MCF 10A (cell line): ENCODE measurements at places on chromosomes 11 and 22.

GRCh38 chr22:37559901-37560607, at the start of gene CDC42EP1:
CDC42EP1 (plus strand) TSS chr22:37560480; CDS start chr22:37566350, 5,870 bp downstream.
- DNase-seq, result peak; percentile 56

GRCh38 chr11:45748801-45749200, 56.1 kb upstream of the SLC35C1 start:
- peak; percentile 8 for DNase-seq

GRCh38 chr11:100670140-100670539, 16.9 kb upstream of the ARHGAP42 start:
- no peak for DNase-seq

DNA sequence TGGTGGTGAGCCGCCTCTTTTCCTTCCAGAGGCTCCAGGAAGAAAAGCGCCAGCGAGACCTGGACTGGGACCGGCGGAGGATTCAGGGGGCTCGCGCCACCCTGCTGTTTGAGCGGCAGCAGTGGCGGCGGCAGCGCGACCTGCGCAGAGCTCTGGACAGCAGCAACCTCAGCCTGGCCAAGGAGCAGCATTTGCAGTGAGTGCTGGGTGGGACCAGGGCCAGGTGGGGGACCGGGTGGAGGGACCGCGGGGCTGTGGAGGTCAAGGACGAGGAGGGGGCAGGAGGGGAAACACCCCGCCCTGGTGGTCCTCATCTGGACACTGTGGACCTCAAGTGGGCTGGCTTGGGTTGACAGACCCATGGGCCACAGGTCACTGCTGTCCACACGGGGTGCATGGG, 17.4 kb downstream of the RIBC2 start:
- no peak for DNase-seq

- DNase-seq, result no peak
Observed at GRCh38 chr11:80107415-80107814, 666.6 kb upstream of the TENM4 start.

DNA sequence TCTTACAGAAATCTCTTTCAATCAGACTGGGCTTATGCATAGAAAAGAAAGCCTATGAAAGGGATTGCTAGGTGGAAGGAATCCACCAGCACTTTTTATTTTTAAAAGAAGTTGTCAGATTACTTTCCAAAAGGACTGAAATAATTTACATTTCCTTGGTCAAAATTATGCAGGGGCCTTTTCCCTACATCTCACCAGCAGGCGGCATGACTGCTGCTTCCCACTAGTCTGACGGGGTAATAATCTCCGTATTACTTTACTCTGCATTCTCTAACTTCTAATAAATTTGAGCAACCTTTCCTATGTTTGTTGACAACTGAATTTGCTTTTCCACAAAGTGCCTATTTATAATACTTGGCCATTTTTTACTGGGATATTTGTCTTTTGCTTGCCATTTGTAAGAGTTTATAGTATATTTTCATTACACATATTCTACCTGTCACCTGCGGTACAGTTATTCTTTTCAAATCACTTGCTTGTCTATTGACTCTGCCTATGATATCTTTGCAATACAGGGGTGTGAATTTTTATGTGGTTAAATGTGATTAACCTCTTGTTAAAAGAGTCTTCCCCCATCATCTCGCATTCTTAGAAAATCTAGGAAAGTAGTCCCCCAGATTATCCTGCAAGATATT, 51.9 kb upstream of the USP47 start:
- DNase-seq, result peak; percentile 25

DNA sequence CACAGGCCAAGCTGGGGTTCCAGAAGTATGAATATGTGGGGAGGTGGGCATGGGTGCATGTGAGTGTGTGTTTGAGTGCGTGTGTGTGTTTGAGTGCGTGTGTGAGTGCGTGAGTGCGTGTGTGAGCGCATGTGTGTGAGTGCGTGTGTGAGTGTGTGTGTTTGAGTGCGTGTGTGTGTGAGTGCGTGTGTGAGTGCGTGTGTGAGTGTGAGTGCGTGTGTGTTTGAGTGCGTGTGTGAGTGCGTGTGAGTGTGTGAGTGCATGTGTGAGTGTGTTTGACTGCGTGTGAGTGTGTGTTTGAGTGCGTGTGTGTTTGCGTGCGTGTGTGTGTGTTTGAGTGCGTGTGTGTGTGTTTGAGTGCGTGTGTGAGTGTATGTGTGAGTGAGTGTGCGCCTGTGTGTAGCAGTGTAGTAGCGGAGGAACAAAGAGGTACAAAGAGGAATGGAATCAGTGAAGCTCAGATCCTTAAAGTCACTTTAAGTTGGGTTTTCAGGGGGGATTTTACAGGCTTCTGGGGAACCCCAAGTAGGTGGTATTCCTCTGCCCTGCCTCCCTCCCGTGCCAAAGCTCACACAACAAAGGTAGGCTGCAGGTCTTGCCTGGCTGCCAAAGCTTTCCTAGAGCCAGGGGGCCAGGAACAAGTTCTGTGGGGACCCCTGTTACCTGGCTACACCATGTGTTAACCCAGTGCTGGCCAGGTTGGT, 137.1 kb downstream of the KIRREL3 start:
- no peak for DNase-seq

GRCh38 chr22:30655532-30655931, 12.1 kb downstream of the DUSP18 start:
- no peak for DNase-seq

DNA sequence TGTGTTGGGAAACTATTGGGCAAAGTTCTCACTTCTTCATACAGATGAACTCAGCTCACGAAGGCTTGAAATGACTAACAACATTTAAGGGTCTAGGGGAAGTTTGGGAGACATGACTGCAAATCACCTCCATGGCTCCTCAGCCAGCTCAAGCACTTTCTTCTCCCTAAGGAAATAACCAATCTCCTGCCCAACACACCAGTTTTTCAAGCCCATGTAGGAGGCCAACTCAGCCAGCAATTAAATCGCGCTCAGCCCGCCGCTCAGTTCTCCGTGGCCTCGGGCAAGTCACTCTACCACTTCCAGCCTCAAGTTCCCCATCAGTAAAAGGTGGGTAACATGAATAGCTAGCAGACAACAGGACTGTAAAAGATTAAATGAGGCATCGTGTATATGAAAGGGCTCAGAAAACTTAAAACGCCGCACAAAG, 796 bp downstream of the POLDIP3 start:
- no peak for DNase-seq

- no peak for DNase-seq
Observed at GRCh38 chr22:44051961-44052360, 27.9 kb downstream of the PARVB start.

GRCh38 chr11:36564376-36565030, 3.3 kb upstream of the RAG1 start:
- peak; percentile 71 for DNase-seq

- DNase-seq, result peak; percentile 71
Observed at GRCh38 chr11:20363500-20364340, at the start of gene HTATIP2. HTATIP2 (plus strand) TSS chr11:20363714; CDS start chr11:20364238, 524 bp downstream.

- DNase-seq, result peak; percentile 57
Observed at GRCh38 chr11:76206327-76207081, at the start of gene WNT11. WNT11 (minus strand) TSS chr11:76206502; CDS start chr11:76206407, 95 bp downstream.

DNA sequence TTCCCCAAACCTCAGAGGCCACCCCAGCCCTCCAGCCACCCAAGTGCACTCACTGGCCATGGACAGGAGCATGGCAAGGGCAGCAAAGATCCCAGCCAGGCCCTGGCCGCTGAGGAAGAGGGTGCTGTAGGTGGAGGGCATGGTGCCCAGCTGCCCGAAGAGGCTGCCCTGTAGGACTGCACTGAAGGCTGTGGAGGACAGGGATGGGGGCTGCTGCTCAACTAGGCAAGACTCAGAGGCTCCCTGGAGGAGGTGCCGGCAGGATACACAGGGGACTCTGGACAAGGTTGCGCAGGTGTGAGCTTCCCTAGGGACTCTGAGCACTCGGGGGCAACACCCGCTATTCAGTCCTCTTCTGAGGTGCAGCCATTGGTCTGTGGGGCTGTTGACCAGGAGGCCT, 3.1 kb downstream of the SLC29A2 start:
- DNase-seq, result no peak

DNA sequence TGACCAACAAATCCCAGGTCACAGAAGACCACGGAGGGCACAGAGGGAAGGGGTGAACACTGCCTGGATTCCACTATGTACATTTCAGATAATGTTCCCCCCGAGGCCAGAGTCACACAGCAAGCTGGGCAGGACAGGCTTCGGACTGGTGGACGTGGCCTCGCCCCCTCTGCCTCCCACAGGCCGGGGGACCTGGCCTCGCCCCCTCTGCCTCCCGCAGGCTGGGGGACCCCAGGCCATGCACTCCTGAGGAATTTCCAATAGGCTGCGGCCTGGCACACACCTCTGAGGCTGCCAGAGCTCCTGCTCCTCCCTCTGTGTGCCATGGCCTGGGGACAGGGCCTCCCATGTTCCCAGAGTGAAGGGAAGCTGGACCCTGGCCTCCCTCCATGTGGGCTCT, 1352.8 kb downstream of the BRD1 start:
- no peak for DNase-seq

DNA sequence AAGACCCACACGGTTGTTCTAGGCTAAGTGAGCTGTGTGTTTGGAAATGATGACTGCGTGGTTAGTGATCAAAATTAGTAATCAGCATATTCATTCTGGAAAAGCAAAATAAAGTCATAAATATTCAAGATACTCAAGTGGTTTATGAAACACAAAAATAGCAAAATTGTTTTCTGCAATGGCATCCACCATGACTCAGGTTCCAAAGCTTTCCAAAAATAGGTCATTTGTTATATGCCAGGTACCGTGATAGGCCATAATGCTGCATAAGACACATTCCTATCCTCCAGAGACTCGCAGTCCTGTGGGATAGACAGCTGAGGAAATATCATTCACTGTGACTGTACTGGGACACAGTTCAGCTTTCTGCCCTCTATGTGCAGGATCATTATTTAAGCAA, 2.4 kb upstream of the ATL3 start:
- DNase-seq, result no peak

- no peak for DNase-seq
Observed at GRCh38 chr22:21031545-21032036, 770 bp downstream of the SLC7A4 start.

DNA sequence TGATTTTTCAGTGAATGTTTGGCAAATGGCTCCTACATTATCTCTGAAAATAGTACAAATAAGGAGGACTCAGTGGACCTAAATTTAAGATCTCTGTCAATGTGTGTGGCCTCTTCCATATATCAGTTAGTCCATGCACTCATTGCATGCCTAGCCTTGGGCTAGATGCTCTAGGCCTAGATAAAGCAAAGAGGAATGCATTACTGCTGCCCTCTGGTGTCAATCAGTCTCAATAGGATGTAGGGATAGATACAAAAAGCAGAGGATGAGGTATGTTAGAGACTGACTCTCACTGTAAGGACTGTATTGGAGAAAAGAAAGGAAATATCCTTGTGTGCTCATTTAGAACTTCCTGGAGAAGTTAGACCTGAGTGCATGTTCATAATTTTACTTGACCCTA, 42.0 kb downstream of the MS4A2 start:
- DNase-seq, result peak; percentile 40

DNA sequence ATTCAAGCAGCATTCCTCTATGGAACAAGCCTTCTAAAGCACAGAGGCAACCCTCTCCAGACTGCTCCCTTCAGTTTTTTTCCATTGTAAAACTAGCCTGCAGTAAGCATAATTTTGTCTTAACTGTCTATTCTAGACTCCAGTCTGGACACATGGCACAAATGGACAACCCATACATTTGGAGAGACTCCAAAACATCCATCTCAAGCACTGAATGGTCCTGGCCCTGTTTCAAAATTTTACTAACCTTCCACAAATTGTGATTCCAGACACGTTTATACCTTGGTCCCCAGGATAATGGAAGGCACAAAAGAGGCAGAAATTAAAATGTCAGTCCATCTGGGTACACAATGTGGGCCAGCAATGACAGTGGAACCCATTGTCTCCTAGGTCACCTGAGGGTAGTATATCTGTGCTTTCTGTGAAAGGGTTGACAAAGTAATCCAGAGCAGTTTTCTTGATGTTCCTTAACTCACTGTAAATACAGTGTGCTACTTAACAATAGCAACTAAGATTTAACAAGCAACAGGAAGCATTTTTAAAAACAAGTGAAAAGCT, 16.2 kb upstream of the SESN3 start:
- DNase-seq, result no peak

GRCh38 chr11:121368364-121369240, 76.0 kb downstream of the SC5D start:
- DNase-seq, result no peak

GRCh38 chr11:11959601-11960000, 48.8 kb downstream of the DKK3 start:
- DNase-seq, result no peak
